Heart right ventricle (tissue), 16 donors: ENCODE measurements at places on chromosomes 12 and 14. TPM values are rescaled to one million over a fixed set of nuclear protein-coding genes. Genes with fewer than 3 reads are reported as not detected.

Gene MYH6
- total RNA-seq, result 88.7 TPM

Gene CCDC63
- not detected for total RNA-seq

Gene GPR132
- 0.19 TPM for total RNA-seq

Gene SCYL2
- total RNA-seq, result 29.8 TPM

Gene PAX9
- not detected for total RNA-seq

Gene FAM90A1
- not detected for total RNA-seq

Gene RNASE2
- total RNA-seq, result 1.2 TPM

Gene PPP1R1A
- total RNA-seq, result 114 TPM

Gene SDR9C7
- total RNA-seq, result not detected

Gene CLEC9A
- total RNA-seq, result not detected

Gene C14orf132
- 1.1 TPM for total RNA-seq

Gene SIX1
- total RNA-seq, result not detected

Gene TGM1
- 0.87 TPM for total RNA-seq

Gene SLCO1A2
- total RNA-seq, result not detected

Gene MYF6
- total RNA-seq, result not detected

Gene BDKRB1
- total RNA-seq, result 0.66 TPM
